SW 1271 (cell line): ENCODE measurements at places on chromosomes 12 and 14.
A peak's percentile ranks its signal among the peaks of the same experiment; 100 is the strongest.

GRCh38 chr12:7142056-7142644 lies 12.0 kb downstream of the CLSTN3 start:
- DNase-seq: peak; percentile 43

GRCh38 chr14:22282949-22283348 lies 306.1 kb downstream of the DAD1 start:
- no peak for DNase-seq

GRCh38 chr12:5452569-5452968 lies 20.7 kb downstream of the NTF3 start:
- DNase-seq: no peak

DNA sequence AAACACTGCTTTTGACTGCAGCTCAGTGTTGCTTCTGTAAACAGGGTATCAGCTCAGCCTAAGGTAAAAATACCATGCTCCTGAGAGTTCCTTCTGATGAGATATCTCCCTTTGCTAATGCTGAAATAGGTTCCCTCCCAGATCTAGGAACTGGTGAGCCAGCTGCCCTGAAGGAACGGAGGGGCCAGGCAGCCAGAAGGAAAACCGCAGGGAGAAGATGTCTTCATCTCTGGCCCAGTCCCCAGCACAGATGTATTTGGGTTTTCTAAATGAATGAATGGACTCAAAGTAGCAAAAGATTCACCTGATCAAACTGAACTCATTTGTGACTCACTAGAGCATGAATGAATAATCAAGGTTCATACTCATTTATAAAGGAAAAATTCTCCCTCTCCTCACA lies 247.8 kb downstream of the MSRB3 start:
- DNase-seq: no peak

- DNase-seq: no peak
These were observed 64.4 kb upstream of the TRHDE start for GRCh38 chr12:72207486-72208409.

- no peak for DNase-seq
These were observed 131.1 kb downstream of the CACNA1C start for GRCh38 chr12:2183556-2184541.

GRCh38 chr12:20183563-20183962 lies 184.8 kb upstream of the PDE3A start:
- no peak for DNase-seq

DNA sequence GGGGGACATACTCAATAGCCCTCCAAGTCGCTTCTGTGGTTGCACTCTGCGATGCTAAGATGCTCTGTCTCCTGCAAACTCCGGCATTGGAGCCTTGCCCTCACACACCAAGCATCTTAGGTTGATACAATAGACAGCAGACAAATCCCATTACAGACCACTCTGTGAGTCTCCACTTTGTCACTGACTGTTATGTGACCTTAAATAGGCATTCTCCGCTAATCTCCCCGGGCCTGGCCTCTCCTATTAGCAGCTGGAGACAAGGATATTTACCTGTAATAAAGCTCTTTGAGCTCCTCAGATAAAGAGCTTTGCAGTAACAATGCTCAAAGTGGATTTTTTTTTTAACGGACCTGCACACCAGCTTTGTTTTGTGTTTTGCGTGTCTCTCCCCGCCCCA lies 479.7 kb upstream of the TBX3 start:
- DNase-seq: no peak

DNA sequence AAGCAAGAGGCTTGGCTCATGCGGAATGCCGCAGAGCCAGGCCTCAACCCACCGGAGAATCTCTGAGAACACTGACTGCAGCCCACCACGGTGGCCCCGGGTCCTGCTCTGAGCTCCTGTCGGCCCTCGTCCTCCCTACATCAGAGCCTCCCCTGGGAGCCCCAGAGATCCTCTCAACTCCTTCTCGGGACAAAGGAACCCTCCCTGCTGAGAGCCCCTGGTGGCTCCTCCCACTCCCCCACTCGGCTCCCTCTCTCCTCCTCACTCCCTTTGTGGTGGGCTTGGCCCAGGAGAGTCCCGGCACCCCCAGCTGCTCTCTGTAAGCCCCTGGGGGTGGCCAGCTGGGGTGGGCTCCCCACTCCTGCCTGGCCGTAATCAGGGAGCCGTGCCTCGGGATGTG lies 11.1 kb upstream of the INF2 start:
- DNase-seq: no peak

GRCh38 chr14:26738571-26738970 lies 140.7 kb upstream of the NOVA1 start:
- no peak for DNase-seq

GRCh38 chr12:131378176-131378842 lies 332.6 kb upstream of the SFSWAP start:
- DNase-seq: no peak

- no peak for DNase-seq
These were observed 72.6 kb downstream of the SUSD6 start for GRCh38 chr14:69683971-69684370.

DNA sequence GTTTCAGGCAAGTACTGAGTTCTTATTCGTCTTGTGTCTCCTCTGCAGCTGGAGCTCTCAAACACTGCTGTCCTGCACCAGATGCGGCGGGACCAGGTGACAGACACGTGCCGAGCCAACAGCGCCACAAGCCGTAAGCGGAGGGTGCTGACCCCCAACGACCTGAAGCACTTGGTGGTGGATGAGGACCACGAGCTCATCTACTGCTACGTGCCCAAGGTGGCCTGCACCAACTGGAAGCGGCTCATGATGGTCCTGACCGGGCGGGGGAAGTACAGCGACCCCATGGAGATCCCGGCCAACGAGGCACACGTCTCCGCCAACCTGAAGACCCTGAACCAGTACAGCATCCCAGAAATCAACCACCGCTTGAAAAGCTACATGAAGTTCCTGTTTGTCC lies 201.2 kb downstream of the SLC41A2 start:
- no peak for DNase-seq

DNA sequence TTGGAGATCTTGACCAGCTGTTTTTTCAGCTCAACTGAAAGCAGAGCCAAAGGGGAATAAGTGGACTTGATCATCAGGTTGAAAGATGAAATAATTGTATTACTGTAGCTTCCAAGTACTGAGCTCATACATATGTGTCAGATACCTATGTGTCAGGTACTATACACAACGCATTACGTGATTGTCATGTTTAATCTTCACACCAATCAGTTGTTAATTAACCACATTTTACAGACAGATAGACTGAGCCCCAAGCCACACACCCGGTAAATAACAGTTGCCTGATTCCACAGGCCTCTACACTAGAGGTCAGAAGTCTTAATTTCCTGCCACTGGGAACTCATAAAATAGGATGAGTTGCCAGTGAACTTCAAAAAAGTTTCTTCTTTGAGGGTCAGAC lies 128.5 kb downstream of the GPR135 start:
- DNase-seq: no peak

DNA sequence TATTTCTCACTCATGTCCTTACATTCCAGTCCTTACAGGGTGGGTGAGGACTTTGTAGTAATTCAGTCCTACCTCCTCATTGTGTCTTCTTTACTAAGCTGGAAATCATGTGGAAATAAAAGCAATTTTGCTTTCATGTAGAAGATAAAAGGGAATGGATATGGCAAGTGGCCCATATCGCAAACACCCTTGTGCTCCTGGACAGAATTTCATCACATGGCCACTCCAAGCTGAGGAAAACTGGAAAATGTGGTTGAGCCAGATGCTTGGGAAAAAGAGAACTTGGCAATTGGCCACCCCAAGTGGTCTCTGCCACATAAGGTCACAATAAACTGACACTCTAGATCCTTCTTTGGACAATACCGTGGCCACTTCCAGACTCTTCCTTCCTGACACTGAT lies 64.2 kb upstream of the IFNG-AS1 start:
- no peak for DNase-seq

DNA sequence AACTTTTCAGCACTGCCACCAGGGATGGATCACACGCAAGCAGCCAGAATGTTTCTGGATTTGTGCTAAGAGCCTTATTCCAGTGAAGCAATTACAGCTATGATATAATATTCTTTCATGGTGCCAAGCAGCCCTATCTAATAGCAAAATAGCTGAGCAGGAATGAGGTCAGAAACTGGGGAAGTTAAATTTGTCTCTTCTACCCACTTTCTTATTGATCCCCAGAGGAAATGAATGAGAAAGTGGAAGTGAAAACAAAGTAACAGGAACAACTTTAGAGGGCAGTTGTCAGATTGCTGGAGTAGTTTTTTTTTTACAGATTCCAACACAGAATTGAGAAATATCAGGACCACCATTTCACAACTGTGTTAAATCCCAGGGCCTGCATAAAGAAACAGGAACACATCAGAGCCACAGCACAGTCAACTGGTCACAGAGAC lies 44.8 kb downstream of the GCH1 start:
- no peak for DNase-seq

GRCh38 chr12:54154681-54155186 lies 34.1 kb downstream of the SMUG1 start:
- DNase-seq: no peak

DNA sequence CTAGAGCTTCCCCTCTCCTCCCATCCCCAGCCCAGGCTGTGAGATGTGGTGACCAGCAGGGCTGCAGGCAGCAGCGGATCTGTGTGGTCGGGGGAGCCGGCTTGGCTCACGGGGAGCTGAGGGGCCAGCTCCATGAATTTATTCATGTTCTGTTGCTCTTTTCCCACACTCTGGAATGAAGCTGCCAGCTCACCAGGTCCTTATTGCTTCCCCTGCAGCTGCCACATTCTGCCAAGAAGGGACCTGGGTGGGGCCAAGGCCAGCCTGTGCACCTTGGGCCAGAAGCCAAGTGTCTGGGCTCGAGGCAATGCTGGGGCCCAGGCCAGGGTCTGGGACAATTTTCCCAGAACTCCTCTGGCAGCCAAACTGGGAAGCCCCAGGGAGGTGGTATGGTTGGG lies 2.5 kb upstream of the C1QL4 start:
- DNase-seq: no peak

DNA sequence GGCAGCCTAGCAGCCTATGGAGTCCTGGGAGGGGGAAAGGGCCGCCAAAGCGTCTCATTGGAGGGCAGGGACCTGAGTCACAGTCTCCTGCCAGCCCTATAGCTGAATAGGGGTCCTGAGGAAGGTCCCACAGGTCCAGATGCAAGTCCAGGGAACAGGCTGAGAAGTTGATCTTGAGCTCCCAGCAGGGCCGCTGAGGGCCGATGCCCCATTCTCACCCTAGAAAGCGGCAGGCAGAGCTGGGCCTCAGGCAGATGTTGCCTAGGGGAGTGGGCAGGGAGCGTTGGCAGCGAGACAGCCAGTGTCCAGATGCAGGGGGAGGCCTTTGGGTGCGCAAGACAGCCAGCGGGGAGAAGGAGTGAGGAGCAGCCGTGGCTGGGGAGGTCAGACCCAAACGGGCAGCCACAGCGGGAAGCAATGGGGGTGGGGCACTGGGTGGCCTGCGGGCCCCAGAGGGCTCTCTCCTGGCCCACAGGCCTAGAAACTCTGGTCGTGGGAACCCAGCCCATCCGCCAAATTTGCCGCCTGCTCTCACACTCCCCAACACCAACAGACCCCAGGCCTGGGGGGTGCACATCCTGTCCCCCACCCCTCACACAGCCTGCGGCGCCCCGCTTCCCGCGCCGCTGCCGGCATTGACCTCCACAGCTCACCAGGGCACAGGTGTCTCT lies 1.1 kb downstream of the HDAC7 start:
- no peak for DNase-seq

GRCh38 chr12:75205558-75205957 lies 4.1 kb downstream of the KCNC2 start:
- no peak for DNase-seq
